ENCODE measurements at places on chromosomes 7 and 10. TPM values are rescaled to one million over a fixed set of nuclear protein-coding genes. Genes with fewer than 3 reads are reported as not detected.

- DNase-seq: no peak
Observed at GRCh38 chr7:90897961-90898469, 301.9 kb downstream of the CDK14 start.

DNA sequence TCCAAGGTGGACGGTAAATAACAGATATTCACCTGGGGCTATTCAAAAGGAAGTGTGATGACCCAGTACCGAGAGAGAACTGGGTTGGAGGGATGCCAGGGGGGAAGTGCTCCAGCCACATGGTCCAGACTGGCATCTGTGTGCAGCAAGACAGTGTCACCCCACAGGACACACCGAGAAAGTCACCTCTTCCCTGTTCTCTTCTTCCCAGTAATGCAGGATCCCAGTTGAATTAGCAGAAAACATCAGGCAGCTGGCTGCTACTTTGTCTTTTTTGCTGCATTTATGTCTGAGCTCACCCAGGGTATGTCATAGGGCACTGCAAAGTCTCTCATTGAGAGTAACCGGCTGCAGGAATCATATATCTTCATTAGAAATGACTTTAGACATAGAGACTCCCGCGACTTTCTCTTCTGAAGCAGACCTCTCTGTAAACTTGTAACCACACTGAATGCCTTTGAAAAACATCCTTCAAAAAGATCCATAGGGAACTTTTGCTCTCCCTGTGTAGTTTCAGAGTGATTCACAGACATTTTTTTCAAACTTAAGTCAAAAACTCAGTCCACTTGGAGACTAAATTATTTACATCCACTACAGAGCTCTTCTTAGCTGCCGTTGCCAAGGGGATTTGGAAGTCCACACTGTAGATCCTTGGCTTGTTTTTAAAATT is 609.0 kb upstream of the DPP6 start:
- no peak for DNase-seq

FAM185A gene
- 11.4 TPM for total RNA-seq

GRIFIN gene
- total RNA-seq: not detected

GRCh38 chr7:143410521-143411004 is 1.9 kb upstream of the EPHA1 start:
- DNase-seq: no peak

GRCh38 chr10:70440296-70441160 is 953 bp downstream of the NODAL start:
- DNase-seq: no peak

SCIN gene
- total RNA-seq: 0.29 TPM

DNA sequence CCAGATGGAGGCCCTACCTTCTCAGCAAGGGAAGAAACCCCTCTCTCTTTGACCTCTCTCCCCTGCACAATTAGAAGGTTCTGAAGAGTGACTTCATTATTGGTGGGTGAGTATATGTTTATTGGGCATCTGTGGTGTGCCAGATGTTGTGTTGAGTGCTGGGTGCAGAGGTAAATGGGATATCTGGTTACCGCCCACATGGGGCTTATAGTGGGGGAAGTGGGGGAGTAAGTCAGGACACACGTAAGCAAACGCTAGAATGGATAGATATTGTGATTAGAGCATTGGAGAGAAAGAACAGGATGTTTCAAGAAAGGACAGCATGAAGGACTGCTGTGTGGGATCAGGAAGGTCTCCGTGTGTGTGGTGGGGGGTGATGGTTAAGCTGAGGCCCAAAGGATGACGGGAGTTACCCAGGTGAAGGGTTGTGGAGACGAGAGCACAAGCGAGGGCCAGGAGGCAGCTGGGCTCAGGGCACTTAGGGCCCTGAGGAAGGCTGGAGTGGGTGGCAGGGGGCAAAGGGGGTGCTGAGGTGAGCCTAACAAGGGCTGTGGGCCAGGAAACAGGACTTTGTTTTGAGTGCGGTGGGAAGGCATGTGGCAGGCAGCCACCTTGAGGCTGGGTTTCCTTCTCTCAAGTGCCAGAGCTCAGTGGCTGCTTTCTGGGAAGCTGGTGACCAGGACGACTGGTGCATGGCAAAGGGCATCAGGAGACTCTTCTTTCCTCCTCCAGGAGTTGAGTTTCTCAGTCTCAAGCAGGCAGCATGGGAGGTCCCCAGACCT is 299.9 kb downstream of the RPS24 start:
- no peak for DNase-seq

GRCh38 chr10:30833628-30833970 is 198.1 kb downstream of the ZNF438 start:
- DNase-seq: no peak

- no peak for DNase-seq
Observed at GRCh38 chr10:129219364-129219763, 247.7 kb upstream of the MGMT start.

FAM25A gene
- total RNA-seq: not detected
